NCI-H1930 (cell line): ENCODE measurements at places on chromosomes 13 and 19.
A peak's percentile ranks its signal among the peaks of the same experiment; 100 is the strongest.

GRCh38 chr19:2488405-2488941, 12.5 kb downstream of the GADD45B start:
- no peak for DNase-seq

DNA sequence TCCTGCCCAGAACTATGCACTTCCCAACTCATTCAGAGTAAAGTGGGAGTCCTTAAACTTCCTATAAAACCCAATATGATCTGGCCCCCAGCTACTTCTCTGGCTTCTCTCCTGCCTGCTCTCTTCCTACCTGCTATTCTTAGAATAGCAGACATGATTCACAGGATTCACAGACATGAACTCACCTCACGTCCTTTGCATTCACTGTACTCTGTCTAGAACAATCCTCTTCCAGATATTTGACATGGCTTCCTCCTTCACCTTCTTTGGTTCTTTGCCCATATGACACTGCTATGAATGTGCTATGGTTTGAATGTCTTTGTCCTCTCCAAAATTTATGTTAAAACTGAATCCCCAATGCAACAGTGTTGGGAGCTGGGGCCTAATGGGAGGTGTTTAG, 154.9 kb downstream of the UGGT2 start:
- no peak for DNase-seq

- DNase-seq: no peak
Observed at GRCh38 chr13:27359199-27359821, 65.1 kb upstream of the GTF3A start.

DNA sequence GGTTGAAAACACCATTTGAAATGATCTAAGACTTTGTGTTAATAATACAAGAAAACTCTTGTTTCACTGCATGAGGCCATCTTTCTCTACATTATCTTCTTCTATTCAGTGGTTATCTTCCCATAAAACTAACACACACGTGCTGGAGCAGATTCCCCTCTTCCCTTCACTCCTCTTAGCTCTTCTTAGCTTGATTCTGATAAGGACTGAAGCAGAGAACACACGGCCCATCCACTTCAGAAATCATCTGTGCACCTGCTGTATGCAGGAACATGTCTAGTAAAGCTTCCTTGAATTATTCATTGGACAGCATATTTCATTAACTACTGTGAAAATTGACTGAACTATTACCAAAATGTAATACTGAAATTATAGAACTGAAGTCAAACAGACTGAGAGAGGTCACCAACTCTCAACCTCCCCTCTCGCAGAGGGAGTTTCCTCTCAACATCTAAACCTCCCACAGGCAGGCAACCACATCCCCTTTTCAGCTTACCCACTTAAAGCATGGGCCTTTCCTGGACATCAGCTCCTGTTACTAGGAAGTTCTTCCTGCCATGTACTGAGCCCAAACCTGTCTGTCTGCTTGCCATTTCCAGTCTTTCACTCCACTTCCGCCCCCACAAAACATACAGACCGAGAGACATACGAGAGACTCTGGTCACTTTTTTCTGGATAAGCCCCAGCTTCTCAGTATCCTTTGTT, 113.9 kb downstream of the CRYL1 start:
- no peak for DNase-seq

- DNase-seq: no peak
Observed at GRCh38 chr19:15874821-15875474, 22.9 kb downstream of the CYP4F2 start.

- DNase-seq: no peak
Observed at GRCh38 chr13:97141097-97141496, 81.0 kb upstream of the MBNL2 start.

DNA sequence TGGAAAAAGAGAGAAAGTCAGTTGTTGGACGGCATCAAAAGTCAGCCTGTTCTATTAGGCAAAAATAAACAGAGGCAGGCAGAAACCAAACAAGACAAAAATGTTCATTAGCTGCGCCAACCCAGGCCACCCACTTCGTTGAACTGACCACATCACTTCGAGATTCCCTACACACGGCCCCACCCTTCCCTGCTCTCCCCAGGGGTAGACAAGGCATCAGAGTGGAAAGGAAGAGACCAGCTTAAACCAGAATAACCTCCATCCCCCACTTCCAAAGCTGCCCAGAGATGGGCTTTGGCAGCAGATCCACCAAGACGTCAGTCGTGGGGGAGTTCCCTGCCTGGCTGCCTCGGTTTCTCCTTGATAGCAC, 204.6 kb upstream of the TSHZ3 start:
- no peak for DNase-seq

DNA sequence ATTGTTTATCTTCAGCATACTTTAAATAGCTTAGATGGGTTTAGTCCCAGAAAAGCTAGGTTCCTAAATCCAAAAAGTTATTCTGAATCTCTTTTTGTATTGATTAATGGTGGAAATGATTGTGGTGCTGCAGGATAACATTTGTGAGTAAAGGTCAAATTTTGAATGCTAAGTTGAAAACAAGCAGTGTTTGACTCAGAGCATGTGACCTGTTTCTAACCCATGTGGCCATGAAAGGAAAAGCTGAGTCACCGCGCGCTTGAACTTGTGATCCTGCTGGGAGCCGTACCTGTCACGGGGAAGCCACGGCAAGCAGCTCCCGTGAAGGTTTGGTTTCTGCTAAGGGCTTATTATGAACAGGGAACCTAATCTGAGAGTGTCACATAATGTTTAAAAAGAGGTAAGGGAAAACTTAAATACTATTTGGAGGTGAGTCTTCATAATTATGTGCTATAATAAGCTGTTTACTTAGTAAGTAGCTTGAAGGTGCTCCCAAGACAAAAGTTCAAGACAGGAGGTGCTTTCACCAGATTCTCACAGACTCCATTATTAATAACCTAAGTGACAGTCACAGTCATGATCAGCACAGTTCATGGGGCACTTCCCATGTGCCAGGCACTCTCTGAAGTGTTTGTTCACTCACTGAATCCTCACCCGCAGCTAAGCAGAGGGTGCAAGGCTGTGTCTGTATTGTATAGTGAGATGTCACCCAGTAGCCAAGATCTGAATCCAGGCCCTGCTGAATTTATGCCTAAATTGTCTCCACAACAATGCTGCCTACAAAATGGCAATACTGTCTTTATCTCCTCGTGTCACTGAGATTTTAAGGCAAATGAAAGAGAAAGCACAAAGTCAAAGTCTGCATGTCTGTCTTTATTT, 286.5 kb downstream of the MYO16 start:
- no peak for DNase-seq

GRCh38 chr13:103066079-103066780, at the start of gene SLC10A2:
SLC10A2 (minus strand) TSS chr13:103066417; CDS start chr13:103066249, 168 bp downstream.
- DNase-seq: no peak

DNA sequence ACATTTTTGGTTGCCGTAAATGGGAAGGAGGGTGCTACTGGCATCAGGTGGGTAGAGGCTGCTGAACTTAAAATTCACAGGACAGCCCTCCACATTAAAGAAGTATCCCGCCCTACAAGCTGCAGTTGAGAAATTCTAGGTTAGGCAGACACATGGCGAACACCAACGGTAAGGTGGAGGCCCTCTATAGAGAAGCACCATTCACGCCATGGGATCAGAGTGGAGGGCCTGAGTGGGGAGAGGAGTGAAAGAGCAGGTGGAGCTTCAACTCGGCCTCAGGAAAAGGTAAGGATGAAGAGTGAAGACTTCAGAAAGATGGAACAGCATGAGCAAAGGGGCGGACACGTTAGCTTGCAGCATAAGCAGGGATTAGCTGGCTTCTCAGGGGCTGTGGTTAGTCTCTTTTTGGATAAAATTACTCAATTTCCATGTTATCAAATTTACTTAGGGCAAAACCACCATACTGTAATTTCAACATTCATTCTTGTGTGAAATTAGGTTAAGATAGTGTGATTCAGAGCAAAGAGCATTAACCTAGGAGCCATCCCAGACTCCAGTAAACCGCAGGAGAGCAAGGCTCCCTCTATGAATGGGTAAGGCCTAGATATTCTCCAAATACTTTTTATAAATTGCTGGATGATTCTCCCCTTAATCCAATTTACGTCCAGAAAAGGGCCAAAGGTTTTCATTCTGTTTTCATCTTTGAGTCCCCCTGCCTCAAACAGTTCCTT, 1.2 kb downstream of the EEF1AKMT1 start:
- no peak for DNase-seq

DNA sequence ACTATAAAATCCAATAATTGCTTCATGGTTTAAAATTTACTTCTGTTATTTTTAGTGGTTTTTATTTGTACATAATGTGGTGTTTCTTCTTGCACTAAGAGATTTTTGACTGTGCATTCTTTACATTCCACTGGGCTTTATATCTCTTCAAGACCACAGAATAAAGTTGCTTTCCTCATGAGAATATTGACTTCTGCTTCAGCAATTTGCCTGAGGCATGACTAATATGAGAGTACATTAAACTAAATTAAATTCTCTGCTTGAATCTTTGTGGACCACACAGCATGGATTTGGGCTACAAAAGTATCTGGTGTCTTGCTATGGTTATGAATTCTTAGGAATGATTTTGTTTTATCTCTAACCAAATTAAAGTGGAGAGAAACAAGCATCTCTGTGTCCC, 1463.4 kb upstream of the PCDH20 start:
- no peak for DNase-seq

- no peak for DNase-seq
Observed at GRCh38 chr19:48696353-48697010, 711 bp downstream of the FUT2 start.

GRCh38 chr13:105135852-105136615, 1399.4 kb downstream of the EFNB2 start:
- no peak for DNase-seq

GRCh38 chr13:23350009-23350408, 83.5 kb downstream of the SACS start:
- DNase-seq: no peak

GRCh38 chr13:40102854-40103253, 447.4 kb downstream of the COG6 start:
- DNase-seq: no peak

DNA sequence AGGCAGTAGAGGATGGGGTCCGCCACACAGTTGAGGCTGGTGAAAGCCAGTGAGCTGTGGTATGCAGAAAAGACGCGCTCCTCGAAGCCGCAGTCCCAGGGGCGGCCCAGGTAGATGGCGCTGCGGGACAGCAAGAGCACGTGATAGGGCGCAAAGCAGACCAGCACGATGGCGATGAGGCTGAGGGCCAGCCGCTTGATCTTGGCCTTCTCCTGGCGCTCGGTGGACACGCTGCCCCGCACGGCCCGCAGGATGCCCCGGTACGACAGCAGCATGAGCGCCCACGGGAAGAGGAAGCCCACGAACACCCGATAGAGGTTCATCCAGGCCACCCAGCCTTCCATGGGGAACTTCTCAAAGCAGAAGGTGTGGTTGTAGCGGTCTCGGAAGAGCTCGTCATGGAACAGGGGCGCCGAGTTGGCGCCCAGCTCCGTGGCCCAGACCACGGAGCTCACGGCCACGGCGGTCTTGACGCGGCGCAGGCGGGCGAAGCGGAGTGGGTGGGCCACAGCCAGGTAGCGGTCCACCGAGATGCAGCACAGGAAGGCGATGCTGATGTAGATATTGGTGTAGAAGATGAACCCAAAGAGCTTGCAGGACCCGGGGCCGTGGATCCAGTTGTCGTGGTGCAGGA, 6.5 kb upstream of the OPA3 start:
- peak; percentile 71 for DNase-seq

GRCh38 chr19:51258165-51259160, 7.6 kb downstream of the SIGLECL1 start:
- DNase-seq: no peak

DNA sequence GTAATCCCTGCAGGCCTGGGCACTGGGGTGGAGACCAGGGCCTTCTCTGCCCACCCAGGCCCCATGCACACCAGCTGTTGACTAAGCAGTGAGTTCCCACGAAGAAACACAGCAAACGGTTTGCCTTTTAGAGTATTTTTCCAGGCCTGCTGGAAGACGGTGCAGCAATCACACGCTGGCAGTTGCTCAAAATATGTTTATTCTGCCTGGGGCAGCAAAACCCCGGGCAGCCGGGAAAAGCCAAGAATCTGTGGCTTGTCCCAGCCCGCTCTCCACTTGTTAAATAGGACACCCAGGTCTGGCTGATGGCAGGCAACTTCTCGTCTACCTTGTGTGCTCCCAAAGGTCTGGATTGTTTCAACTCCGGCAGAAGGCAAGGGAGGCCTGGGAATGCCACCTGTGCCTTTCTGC, 40.8 kb downstream of the GGACT start:
- no peak for DNase-seq

DNA sequence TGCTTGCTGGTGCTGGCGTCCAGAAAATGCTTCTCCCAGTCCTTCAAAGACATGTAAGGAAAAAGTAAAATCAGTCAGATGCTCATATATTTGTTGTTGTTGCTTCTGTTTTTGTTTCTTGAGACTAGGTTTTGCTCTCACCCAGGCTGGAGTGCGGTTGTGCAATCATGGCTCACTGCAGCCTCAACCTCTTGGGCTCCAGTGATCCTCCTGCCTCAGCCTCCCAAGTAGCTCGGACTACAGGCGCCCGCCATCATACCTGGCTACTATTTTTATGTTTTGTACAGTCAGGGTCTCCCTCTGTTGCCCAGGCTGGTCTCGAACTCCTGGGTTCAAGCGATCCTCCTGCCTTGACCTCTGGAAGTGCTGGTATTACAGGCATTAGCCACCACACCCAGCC, 11.0 kb upstream of the EPS15L1 start:
- no peak for DNase-seq

DNA sequence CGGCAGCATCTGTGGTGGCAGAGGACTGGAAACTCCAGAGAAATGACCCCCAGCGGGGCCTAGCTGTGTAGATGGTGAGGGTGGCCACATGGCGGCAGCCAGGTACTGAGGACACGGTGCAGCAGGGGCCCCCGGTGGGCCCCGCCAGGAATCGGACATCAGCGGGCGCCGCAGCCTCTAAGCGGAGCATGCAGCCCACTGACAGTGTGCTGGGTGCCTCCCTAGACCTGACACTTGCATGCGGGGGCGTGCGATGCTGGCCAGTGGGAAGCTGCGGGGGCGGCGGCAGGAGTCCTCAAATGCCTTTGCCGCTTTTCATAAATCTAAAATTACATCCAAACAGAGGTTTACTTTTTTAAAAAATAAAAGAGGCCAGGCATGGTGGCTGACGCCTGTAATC, 16.1 kb downstream of the ADAT3 start:
- no peak for DNase-seq

- peak; percentile 89 for DNase-seq
Observed at GRCh38 chr19:3984908-3985642, at the start of gene EEF2. EEF2 (minus strand) TSS chr19:3985463; CDS start chr19:3985380, 83 bp downstream.
